ENCODE measurements at places on chromosomes 16 and 17. TPM values are rescaled to one million over a fixed set of nuclear protein-coding genes. Genes with fewer than 3 reads are reported as not detected.

The TP53TG3C gene
- polyA plus RNA-seq = not detected

The VAC14 gene
- polyA plus RNA-seq = 57.9 TPM

The TBC1D3C gene
- not detected for polyA plus RNA-seq

The MT1M gene
- polyA plus RNA-seq = 4.3 TPM

The HSD11B2 gene
- 0.10 TPM for polyA plus RNA-seq

The MTMR4 gene
- polyA plus RNA-seq = 16.2 TPM

The OR4D1 gene
- polyA plus RNA-seq = not detected

The CPHXL2 gene
- not detected for polyA plus RNA-seq

The OTOA gene
- polyA plus RNA-seq = 0.05 TPM

The CCL8 gene
- not detected for polyA plus RNA-seq

The CTF1 gene
- 4.3 TPM for polyA plus RNA-seq

The WFIKKN1 gene
- 0.06 TPM for polyA plus RNA-seq

The OR1A1 gene
- polyA plus RNA-seq = not detected
